NCI-H526 (cell line): ENCODE measurements at places on chromosomes 3 and 15.

- no peak for DNase-seq
These were observed 31.6 kb upstream of the RAP2B start for GRCh38 chr3:153130312-153130977.

DNA sequence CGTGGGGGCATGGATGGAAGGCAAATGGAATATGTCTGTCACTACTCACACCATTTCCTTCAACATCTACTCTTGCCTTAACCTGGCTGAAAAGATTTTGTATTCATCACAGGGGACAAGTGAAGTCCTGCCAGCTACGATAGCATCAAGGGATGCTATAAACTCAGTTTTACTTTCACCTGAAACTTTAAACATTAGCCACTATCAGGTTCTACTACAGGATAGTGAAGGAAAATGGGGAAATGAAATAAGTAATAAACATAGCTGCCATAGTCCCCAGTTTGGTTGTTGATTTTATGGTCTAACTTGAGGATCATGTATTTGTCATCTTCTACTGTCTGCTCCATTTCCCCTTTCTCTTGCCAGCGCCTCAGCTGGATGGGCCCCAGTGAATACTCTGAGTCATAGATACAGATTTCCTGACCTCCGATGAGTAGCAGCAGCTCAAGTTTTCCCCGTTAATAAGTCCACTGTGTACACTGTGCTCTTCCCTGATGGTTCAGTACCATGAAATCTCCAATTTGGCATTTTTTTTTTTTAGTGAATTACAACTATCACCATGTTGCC is 338.2 kb upstream of the SLCO3A1 start:
- no peak for DNase-seq

DNA sequence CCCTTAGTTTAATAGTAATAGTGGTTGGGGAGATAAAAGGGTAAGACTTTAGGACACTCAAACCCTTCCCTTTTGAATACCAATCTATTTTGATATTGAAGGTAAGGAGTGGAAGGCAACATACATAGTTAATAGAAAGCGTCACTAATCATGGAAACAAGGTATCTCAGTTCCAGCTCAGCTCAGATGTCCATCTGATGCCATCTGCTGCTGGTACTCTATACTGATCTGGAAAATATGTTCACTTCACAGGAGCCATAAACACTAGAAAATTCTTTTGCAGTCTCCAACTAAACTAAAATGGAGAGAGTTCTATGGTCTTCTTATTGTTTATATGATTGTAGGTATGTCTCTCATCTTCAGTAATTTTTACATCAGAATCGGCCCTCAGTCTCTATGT is 1777.1 kb downstream of the OTOL1 start:
- DNase-seq: no peak

- no peak for DNase-seq
These were observed 180.8 kb downstream of the MEGF11 start for GRCh38 chr15:66072616-66073361.

GRCh38 chr3:49428752-49429080 is 408 bp downstream of the NICN1 start:
- no peak for DNase-seq

DNA sequence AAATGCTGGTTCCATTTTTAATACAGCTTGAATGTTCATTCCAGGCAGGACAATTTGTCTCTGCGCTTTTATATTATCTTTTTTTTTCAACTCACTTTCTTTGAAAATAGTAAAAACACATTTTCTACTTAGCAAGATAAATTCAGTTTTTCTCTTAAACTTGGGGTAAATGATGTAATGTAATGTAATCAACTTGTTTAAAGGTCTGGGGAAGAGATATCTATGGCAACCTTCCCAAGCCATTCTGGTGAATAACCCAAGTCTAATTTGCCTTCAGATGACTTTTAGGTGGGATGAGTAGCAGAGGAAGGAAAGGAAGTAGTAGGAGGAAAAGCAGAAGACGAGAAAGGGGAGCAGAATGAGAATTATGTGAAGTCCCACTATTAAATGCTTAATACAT is 335.1 kb downstream of the SV2B start:
- no peak for DNase-seq
